ENCODE measurements at places on chromosomes 3 and 15.

DNA sequence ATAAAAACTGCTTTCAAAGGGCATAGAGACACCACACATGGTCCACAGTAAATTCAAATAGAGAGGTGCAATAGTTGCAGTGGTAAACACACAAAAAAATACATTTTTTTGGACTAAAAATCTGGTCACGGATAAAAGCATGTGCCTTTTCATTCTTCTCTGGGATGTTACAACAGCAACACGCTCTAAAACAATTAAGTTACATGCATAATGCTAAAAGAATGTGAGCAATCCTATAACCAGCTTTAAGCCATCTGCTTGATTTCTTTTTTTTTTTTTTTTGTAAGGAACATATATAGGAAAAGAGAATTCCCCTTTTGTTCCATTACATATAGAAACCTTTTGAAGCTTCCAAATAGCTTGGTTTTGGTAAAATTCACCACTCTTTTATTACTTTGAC lies 20.0 kb downstream of the WNT5A start:
- no peak for DNase-seq

DNA sequence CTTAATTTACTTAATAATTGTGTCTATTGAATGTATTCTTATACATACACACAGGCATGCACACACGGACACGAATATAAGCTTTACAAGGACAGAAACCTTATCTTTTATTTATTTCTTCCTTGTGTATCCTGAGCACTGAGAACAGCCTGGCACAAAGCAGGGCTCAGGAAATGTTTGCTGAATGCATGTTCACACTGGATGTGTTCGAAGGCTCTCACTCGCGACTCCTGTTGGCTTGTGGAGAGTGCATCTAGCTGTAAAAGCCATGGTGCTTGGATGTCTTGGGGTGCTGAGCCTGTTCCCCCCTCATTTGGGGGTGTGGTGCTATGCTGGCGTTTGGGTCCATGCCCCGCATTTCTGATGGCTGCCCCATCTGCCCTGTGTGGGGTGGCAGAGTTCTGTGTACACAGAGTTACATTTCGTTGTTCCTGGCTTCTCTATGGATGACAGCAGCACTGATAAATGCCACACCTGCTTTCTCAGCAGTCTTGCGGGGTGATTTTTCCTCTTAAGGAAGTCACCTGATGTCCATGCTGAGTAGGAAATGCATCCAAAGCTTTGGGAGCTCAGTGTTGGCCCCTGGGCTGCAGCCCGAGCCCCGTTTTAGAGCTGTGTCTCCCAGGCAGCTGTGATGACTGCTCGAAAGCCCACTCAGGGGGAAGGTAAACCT lies 148.5 kb downstream of the IGF1R start:
- DNase-seq: no peak

DNA sequence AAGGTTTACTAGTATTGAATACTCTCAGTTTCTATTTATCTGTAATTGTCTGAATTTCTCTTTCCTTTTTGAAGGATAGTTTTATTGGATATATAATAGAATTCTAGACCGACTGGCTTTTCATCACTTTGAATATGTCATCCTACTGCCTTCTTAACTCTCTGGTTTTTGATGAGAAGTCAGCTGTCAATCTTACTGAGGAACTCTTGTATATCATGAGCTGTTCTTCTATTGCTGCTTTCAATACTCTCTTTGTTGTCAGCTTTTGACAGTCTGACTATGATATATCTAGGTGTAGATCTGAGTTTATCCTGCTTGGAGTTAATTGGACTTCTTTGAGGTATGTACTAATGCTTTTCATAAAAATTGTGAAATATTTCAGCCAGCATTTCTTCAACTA lies 333.8 kb downstream of the PLCL2 start:
- DNase-seq: no peak

DNA sequence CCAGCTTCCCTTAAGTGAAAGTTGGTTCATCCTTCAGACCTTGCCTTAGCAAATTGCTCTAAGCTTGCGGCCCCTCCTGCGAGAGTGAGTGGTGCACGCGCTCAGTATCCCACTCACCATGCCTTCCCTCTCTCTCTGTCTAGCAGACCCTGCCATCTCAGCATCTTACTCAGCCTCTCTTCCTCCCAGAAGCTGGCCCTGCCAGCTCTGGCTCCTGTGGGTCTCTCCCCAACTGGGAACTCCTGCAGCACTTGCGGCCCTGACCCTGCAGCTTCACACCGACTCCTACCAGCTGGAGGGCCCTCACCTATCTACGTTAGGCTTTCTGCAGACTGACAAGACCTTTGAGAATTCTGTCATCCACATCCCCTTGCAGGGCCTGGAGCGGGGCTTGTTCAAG lies 286.1 kb upstream of the TLE3 start:
- no peak for DNase-seq

DNA sequence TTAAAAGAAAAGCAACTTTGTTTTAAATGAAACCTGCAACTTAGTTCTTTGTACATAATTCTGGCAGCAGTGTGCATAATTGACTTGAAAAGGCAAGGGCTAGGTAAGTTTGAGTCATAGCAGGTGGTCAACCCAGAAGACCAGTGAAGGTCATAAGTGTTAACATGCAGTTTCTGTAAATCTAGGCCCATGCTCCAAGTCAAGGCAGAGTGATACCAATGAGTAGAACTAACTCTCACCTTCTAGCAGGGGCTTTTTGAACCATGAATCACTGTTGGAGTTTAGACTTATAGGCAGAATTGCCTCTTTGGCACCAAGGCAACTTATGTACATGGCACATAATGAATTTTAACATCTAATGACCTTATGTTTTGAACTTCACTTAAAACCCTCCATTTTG lies 29.5 kb upstream of the IL20RB start:
- no peak for DNase-seq

GRCh38 chr3:188240189-188240981 lies 86.4 kb downstream of the LPP start:
- no peak for DNase-seq

GRCh38 chr3:60215946-60216345 lies 1035.3 kb downstream of the FHIT start:
- DNase-seq: no peak

DNA sequence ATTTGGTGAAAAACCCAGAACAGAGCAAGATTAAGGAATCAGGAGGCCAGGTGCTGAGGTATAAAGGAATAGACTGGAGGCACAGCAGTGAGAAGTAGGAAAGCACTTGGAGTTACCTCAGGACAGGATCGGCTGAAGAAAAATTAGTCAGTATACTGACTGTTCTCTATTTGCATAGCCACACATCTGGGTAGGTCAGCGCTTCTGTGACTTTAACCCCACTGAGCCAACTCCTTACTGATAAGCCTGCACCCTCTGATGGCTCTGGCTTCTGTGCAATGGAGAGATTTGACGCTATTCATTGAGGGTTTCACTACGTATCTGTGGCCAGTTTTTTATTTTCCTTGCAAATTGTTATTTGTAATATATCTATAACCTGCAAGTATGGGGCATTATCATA lies 22.3 kb downstream of the MECOM start:
- DNase-seq: no peak

- DNase-seq: no peak
Measured at GRCh38 chr15:92667970-92668485, 12.5 kb upstream of the FAM174B start.

DNA sequence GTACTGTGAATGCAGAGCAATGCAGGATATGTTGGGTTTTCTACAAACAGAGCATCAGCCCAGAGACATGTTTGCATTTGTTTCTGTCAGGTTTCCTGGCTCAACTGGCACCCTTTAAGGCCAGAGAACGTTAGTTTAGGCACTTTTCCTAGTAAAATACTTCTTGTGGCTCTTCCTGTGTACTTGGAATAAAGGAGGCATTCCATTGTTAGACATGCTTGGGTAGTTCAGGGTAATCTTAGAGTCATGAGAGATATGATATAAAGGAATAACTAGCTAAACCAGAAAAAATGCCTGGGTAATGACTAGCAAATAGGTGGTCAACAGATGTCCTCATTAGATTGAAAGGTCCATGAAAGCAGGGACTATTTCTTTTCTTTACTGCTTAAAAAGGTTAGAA lies 60.4 kb upstream of the RBM5 start:
- no peak for DNase-seq
